ENCODE measurements at places on chromosomes 2 and 18.

DNA sequence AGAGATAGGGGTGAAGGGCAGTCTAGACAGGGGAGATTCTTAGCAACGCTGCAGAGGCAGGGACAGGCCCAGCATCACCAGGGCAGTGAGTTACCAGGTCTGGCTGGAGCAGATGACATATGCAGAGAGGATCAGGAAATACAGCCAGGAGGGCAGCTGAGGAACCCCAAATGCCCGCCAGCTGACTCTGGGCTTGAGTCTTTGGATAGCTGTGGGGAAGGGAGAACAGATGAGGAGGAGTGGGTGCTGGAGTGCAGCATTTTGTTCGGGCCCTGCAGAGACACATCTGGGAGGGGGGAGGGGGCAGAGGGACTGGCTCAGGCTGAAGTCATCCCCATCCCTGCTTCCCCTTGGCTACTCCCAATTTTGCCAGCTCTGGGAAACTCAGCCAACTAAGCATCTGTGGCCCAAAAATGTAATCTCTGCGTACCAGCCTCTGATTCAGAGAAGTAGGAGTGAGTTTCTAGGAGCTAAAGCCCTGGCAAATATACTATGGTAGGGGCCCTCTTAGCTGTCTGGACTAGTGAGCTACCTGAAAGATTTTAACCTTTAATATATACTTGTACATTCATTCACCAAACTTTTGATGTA, 214.5 kb downstream of the ZBTB7C start:
- no peak for DNase-seq

DNA sequence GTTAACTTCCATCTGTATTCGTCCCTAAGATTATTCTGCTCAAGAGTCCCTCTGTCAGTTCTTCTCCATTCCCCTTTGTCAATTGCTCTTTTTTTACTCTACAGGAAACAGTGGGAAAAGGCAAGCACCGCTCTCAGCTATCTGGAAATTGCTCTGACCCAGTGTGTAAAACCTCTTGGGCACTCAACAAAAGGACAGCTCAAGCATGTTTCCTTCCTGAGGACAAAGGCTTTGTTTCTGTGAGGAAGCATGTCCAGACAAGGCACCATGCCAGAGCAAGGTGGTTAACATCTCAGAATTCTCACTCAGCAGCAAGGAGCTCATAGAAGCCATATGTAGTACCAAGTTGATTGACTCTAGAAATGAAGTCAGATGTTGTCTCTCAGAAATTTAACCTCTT, 735.6 kb downstream of the TSN start:
- DNase-seq = no peak

- no peak for DNase-seq
Observed at GRCh38 chr2:124039762-124040291, 14.7 kb downstream of the CNTNAP5 start.

DNA sequence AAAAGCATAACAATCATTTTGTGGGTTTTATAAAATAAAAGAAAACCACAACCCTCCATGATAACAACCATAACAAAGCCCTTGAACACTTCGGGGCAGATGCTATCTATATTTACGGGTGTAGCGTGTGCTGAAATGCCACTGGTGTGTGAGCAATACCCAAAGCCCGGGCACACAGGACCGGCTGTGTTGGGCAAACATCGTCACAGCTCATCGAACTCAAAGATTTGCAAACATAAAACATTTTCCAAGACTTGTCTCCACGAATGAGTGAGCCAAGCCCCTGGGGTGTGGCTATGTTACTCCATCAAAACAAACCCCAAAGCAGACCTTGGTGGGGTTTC, 290.2 kb downstream of the LPIN1 start:
- no peak for DNase-seq

- no peak for DNase-seq
Observed at GRCh38 chr2:231228974-231229529, 30.6 kb downstream of the ARMC9 start.

GRCh38 chr2:216694826-216695217, 527 bp downstream of the IGFBP5 start:
- no peak for DNase-seq

- DNase-seq = peak; percentile 70
Observed at GRCh38 chr2:151289972-151290866, 751 bp upstream of the NMI start.

- peak; percentile 54 for DNase-seq
Observed at GRCh38 chr2:226078666-226079065, 679.2 kb downstream of the NYAP2 start.

DNA sequence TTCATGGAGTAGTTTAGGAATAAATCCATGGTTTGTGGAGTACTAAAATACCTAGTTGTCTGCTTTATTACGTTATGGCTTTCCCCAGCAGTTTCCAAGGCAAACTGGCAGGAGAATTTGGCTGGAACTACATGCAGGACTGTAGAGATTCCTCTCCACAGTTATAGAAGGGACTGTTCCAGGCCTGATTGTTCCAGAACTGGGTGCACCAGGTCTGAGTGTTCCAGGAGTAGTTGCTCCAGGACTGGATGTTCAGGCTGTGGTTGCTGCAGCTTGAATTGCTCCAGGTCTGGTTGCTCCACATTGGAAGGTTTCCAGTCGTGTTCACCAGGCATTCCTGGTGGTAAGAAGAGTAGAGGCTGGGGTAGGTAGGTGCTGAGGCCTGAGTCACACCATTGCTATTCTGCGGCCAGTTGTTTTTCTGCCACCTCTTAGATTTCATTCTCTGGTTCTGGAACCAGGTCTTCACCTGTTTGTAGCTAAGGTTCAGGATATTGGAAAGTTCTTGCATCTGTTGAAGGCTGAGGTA, 28.1 kb downstream of the SGPP2 start:
- DNase-seq = no peak

GRCh38 chr2:241892299-241893137, 23.0 kb downstream of the RTP5 start:
- DNase-seq = no peak

- no peak for DNase-seq
Observed at GRCh38 chr2:138020432-138020831, 56.2 kb downstream of the HNMT start.

DNA sequence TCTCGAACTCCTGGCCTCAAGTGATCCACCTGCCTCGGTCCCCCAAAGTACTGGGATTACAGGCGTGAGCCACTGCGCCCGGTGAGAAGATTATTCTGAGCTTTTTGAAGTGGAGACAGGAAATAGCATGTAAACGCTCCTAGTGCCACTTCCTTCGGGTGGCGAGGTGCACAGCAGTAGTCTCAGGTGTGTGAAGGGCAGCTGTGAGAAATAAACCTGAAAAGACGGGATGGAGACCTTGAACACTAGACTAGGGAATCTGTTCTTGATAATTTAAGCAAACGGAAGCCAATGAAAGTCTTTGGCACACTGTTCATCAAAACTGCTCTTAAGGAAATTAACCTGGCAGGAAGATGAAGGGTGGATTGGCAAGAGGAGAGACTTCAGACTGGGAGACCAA, 439 bp upstream of the PLEKHH2 start:
- DNase-seq = no peak

- DNase-seq = no peak
Observed at GRCh38 chr2:212032536-212033219, 505.9 kb downstream of the ERBB4 start.

- no peak for DNase-seq
Observed at GRCh38 chr2:205051417-205051816, 506.1 kb downstream of the PARD3B start.

DNA sequence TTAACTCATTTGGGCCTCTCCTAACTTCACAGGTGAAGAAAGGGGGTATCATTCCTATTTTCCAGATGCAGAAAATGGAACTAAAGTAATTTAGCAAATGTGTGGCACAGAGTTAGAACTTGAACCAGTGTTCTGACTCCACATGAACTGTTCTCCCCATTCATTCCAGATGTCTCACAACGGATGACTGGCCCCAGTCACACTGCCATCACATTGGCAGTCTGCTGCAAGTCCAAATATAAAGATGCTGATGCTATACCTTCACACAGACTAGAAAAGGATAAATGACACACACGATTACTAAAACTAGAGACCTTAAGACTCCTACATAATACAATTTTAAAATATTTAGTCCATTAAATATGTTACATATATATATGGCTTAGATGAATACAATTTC, 195.7 kb downstream of the NBAS start:
- no peak for DNase-seq

GRCh38 chr2:27724905-27725701, 46.4 kb upstream of the MRPL33 start:
- DNase-seq = no peak

GRCh38 chr2:118146315-118147283, 58.3 kb downstream of the INSIG2 start:
- no peak for DNase-seq

DNA sequence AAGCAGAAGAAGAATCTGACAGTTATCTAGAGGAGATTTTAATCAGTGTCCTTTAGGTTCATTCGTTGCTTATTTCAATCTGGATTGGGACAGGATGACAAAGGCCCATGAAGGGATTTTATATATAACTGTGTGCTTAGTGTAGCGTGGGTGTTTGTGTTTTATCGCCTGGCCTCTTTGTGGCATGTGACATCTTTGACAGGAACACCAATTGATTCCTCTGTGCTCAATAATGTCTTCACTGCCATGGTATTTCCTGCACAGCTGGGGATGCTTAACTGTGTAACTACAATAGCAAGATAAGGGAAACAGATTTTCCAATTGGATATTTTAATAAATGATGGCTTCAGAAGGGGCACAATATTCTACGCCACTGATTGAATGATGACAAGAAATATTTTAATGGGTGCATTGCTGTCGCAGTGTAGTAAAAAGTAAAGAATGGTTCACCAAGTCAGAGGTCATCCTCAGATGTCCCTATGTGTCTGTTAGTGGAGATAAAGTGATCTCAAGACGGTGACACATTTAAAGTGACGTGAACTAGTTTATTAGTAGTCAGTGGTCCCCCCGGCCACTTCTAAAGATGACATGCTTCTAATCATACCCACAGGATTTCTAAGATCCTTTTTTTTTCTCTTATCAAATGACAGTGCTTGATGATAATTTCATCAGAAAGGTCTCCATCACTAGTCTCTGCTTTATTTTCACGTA, 160.4 kb downstream of the AGAP1 start:
- DNase-seq = no peak

DNA sequence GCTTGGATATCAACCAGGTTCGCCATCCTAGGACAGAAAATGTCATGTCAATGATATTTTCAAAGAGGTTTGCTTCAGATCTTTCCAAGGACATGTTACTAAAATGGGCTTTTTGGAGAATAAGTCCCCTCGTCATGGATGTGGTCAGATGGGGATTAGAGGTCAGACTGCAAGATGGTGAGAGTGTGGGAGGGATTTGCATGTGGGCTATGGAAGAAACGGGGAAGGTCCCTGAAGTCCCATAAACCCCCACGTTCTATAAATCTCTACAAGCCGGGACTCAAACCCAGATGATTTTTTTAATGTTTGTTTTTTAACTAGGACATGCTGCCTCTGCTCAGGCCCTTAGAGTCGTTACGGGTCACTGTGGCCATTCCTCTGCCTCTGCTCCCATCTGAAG, 37.7 kb upstream of the IGFBP5 start:
- DNase-seq = no peak

DNA sequence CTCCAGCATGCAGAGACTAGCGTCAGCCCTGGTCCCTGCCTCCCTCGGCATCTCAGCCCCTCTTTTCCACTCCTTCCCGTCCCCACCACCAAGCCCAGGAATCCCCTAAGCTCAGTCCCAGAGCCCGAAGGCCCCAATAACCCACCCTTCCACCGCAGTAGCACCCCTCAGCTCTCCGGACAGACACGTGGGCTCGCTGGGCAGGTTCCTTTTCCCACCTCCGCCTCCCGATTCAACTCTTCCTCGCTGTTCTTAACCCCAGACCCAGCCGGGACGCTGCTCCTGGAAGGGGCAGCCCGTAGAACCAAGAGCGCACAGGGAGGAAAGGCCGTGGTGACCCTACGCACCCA, 1.4 kb downstream of the IHH start:
- DNase-seq = no peak

GRCh38 chr2:194927489-194927888, 729.5 kb upstream of the SLC39A10 start:
- no peak for DNase-seq

DNA sequence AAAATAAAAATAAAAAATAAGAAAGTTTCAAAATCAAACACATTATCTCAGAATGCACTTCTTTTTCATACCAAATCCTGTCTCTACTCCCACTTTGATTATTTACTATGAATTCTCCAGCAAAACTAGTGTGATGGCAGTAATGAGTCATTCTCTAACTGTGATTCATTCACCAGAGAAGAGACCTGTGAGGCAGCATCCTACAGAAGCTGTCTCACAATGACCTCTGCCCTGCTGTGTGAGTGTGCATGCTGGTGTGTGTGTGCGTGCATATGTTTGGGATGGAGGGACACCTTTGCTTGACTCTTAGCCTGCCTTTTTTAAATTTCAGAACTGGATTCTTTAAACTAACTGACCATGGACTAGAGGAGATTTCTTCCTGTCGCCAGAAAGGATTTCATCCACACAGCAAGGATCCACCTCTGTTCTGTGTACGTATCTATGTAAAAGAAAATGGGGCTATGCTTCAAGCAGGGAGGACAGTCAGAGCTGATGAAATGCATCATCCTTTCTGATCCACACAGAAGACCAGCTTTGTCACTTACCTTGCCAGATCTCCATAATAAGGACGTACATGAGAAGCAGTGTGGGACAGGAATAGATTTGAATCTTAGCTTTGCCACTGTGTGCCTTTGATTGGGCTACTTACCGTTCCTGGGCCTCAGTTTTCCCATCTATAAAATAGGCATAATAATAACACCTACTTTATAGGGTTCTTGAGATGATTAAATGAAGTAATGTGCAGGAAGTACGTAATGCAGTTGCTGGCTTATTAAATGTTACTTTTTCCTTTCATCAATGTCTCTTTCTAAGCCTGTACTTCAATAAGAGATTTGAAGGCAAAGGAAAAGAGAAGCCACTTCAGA, 31.2 kb downstream of the STAMBP start:
- no peak for DNase-seq

DNA sequence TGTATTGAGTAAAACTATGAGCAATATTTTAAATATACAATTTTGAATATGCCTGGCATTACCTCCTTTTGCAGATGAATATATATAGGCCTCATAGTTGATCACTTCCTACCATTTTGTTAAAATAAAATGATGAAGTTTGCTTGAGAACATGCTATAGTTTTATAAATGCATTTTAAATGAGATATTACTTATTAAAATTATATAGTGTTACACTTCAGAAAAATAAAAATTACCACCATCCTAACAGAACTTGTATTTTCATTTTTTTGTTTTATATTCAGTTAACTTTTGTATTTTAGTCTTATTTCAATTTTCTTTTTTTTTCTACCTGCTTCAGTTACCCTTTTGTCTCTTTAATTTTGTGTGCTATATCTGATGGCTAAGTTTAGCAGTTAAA, 426.9 kb downstream of the PARD3B start:
- DNase-seq = no peak

GRCh38 chr2:30115141-30115980, 31.4 kb upstream of the YPEL5 start:
- peak; percentile 91 for DNase-seq

- no peak for DNase-seq
Observed at GRCh38 chr2:205011031-205011430, 465.8 kb downstream of the PARD3B start.

- DNase-seq = no peak
Observed at GRCh38 chr2:206480161-206480560, 36.8 kb downstream of the ADAM23 start.

- no peak for DNase-seq
Observed at GRCh38 chr2:59568461-59568860, 985.0 kb downstream of the BCL11A start.
